ENCODE measurements at places on chromosomes 5 and 9. TPM values are rescaled to one million over a fixed set of nuclear protein-coding genes. Genes with fewer than 3 reads are reported as not detected.

DBN1 gene
- 144 TPM for total RNA-seq

PCAT7 gene
- 3.8 TPM for total RNA-seq

GRCh38 chr9:121612511-121612998 is 38.9 kb upstream of the DAB2IP start:
- H3K4me1 ChIP-seq = peaks cover 42% of the 10 kb centered on the region
- no peaks in the 10 kb centered on the region for H3K27me3 ChIP-seq
- H3K27ac ChIP-seq = no peak overlapping the region
- no peak for DNase-seq

DNA sequence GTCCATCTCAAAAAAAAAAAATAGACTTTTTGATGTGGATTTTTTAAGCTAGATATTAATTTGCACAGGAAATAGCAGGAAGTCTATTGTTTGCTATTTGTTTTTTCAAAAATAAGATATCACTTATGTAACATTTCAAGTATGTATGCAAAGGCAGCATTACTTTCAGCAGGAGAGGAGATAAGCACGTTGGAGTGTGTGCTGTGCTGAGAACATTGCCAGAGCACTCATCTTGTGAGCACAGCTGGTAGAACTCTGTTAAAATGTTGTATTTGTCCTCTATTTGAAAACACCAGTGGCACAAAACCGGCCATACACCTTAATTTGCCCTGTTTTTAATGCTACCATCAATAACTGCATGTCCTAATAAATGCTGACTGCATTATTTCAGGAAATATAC is 1061.9 kb upstream of the CDH18 start:
- no peaks in the 10 kb centered on the region for H3K36me3 ChIP-seq
- DNase-seq = no peak
- no peak overlapping the region for H3K4me3 ChIP-seq
- no peak overlapping the region for H3K27ac ChIP-seq
- no peaks in the 10 kb centered on the region for H3K4me1 ChIP-seq

DNA sequence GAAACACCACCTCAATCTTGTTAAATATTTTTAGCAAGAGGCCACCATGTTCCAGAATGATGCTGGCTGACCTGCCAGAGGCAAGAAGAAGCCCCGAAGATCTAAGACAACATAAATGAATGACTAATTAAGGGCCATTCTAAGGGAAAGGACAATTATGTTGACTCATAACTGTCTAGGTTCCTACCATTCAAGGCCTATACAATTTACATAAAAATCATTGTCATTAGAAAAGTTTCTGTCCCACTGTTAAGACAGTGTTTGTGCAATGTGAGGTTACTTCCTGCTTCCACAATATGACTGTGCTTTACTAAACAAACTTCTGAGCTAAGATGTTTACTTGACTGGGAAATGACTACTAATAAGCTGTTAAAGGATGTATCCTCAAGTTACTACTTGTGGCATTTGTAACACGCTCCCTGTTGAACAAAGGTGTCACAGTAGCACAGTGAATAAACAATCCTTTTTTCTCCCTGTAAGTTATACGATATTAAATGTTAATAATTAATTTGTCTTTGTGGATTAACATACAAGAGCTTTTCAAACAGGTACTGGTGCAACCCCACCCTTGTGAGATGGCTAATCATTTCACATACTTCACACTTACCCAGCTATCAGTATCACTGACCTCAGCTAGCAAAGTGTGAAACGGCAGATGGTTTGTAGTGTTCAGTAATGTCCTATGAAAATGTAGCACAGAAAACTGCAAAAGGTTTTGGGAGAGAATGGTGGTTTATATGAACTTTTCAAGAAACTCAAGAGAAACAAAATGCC is 195.8 kb downstream of the EFNA5 start:
- H3K4me3 ChIP-seq = no peak overlapping the region
- no peak for DNase-seq

- H3K4me3 ChIP-seq = no peak overlapping the region
- H3K27ac ChIP-seq = no peak overlapping the region
Measured at GRCh38 chr9:88503081-88503844, 31.7 kb upstream of the NXNL2 start.

DNA sequence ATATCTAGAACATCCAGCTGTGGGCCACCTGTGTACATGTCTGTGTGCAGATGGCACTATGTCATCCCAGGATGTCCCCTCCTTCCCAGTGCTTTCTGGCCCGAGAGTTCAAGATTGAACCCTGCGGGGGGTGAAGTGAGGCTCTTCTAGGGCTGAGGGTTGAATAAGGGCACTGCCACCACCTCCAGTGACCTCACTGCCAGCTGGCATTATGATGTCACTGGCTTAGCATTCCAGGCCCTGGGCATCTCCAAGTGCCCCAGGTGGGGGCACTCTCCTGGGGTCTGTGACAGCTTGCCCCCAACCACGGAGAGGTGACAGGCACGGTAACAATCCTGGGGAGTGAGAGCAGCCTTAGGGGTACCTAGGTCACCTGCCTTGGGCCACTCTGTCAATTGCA is 27.1 kb downstream of the CXXC5 start:
- H3K27me3 ChIP-seq = no peaks in the 10 kb centered on the region
- no peak overlapping the region for H3K4me3 ChIP-seq
- no peak for DNase-seq
- peaks cover 4% of the 10 kb centered on the region for H3K36me3 ChIP-seq
- H3K27ac ChIP-seq = no peak overlapping the region

DNA sequence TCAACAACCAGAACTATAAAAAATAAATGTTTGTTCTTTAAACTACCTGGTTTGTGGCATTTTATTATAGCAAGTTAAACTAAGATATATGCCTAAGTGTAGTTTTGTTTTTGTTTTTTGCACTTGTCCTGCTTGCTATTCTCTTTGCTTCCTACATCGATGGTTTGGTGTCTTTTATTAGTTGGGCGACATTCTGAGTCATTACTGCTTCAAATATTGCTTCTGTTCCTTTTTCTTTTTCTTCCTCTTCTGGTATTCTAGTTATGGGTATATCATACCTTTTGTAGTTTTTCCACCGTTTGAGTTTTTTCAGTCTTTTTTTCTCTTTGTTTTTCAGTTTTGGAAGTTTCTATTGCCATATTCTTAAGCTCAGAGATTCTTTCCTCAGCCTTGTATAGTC is 86.9 kb downstream of the MACIR start:
- H3K27ac ChIP-seq = no peak overlapping the region
- no peaks in the 10 kb centered on the region for H3K36me3 ChIP-seq
- no peaks in the 10 kb centered on the region for H3K4me1 ChIP-seq
- no peak overlapping the region for H3K4me3 ChIP-seq
